ENCODE measurements at places on chromosomes 1 and 21.

- DNase-seq, result no peak
Measured at GRCh38 chr1:153679337-153680119, 1.0 kb downstream of the NPR1 start.

- DNase-seq, result no peak
Measured at GRCh38 chr1:218557731-218558130, 212.6 kb downstream of the TGFB2 start.

DNA sequence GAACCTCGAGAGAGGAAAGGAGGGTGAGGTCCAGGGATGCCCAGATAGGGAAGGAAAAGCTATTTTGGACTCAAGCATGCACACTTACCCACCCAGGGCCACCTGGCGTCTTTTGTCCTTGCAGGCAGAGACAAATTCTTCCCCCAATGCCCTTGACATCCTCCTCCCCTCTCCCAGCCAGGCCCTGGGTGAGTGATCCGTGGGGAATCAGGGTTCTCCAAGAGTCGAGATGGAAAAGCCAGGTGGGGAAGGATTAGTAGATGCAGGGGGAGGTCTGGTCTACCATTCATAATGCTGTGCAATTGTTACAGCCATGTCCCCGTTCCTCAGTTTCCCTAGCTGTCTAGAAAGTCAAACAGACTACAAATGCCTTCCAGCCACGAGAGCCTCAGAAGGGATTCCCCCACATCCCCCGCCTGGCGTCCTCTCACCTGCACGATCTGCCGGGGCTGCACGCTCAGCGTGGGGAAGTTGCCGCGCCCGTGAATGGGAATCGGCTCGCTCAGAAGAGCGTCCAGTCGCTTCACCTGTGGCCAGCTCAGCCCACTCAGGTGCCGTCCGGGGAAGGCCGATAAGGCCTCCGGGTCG is 580 bp downstream of the TENT5B start:
- DNase-seq, result no peak

DNA sequence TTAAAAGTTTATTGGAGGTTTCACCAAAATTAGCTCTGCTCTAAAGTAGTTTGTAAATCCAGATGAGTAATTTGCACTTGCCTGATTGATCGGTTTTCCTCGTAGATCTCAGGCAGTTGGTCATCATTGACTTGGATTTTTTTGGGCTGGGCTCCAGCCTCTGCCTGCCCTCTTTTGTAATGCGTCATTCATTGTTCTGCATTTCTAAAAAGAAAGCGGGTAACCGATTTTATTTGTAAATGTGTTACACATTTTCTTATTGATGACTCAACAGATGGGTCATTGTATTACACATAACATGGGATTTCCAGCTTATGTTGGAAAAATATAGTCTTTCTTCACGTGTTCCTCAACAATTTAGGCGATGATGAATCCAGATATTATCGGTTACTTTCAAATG is 5.5 kb downstream of the ETS2 start:
- DNase-seq, result peak; percentile 89

DNA sequence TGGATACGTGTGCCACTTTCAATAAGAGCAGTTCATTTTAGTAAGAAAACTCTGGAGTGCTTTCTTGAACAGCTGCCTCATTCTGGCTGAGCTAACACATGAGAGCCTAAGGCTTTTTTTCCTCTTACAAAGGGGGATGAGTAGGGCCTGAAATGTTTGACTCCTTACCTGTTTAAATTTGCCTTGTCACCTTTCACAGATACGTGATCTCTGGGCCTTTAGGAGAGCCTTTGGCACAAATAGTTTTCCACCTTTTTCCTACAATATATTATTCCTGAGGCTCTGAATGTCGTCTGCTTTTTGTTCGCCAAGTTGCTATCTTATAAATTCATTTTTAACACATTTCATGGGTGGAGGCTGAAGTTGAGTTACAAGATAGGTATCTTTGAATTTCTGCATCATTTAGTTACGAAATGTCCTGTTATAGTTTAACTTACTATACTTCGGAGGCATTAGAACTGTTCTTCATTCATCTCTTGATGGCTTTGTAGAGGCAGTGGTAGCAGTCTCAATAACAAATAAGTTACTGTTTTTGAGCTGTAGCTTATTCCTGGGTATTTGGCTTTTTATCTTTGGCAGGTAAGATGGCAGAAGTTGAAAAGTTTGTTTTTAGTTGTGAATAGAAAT is 17.2 kb downstream of the UBAP2L start:
- DNase-seq, result no peak

- peak; percentile 99 for DNase-seq
Measured at GRCh38 chr1:85330711-85331290, 54.4 kb upstream of the BCL10 start.

- peak; percentile 52 for DNase-seq
Measured at GRCh38 chr21:35850029-35850428, 210.3 kb downstream of the SETD4 start.

DNA sequence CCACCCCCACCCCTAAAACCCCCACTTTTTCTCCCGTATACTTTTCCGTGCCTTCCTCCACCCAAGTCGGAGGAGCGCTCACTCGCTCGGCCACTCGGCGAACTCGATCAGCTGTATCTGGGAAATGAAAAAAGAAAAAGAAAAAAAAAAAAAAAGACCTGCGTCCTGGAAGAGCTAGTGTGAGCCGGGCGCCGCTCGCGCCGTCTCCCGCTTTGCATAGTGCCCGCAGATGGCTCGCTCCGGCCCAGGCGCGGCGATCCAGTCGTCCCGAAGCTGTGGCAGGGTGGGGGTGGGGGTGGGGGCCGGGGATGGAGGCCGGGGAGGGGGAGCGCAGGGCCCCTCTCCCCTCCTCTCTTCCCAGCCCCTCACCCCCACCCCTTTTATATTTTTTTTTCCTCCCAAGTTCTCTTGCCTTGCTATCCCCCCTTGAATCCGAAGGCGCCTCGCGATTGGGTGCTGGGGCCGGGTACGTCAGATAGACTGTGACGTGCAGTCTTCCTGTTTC is 299 bp upstream of the PROX1 start:
- DNase-seq, result no peak

- DNase-seq, result no peak
Measured at GRCh38 chr1:60035921-60036320, 37.6 kb downstream of the C1orf87 start.

DNA sequence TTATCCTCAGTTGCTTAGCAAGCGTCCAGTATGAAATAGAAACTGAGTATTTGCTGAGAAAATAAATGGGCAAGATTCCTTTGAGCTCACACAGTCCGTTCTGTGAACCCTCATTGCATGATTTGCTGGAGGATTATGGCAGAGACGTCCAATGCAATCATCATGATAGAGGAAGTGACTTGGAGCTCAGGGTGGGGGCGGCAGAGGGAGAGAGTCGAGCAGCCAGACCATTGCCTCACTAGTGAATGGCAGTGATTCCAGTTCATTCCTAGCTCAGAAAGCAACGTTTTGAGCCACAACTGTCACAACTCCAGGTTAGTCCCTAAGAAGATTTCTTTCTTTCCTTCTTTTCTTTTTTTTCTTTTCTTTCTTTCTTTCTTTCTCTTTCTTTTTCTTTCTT is 27.5 kb upstream of the COL9A2 start:
- DNase-seq, result peak; percentile 65

- DNase-seq, result no peak
Measured at GRCh38 chr1:10979483-10979920, 33.0 kb upstream of the TARDBP start.

- DNase-seq, result no peak
Measured at GRCh38 chr21:36186506-36187399, 30.1 kb downstream of the DOP1B start.

DNA sequence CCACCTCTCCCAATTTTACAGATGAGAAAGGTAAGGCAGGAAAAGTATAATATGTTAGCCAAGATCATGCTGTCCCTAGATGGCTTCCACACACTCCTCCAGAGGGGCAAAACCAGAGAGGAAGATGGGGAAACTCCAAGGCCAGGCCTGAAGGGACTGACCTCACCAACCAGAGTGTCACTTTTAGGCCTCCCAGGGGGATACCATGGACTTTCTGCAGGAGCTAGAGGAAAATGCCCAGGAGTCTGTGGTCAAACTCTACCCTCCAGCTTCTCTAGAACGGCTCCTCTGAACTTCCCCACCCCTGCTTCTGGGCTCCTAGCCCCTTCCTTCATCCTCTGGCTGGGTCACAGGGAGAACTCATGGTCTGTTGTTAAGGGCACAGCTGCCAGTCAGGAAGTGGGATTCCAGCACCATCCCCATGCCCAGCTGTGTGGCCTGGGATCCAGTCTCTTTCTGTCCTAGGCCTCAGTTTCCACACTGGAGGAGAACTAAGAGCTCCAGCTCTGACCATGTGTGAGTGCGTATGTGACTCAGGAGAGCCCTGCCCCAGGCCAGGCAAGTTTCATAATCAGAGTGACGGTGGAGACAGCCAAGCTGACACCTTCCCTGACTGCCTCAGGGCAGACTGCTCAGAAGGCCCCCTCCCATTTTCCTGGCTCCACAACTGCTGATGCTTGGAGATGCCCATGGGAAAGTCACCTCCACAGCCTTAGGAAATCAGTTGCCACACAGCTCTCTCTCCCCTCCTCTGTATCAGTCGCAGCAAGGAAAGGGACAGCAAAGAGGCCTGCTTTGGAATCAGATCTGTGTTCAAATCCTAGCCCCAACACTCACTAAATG is 1.9 kb downstream of the IGSF8 start:
- peak; percentile 14 for DNase-seq

GRCh38 chr1:185632659-185633423 is 101.3 kb upstream of the HMCN1 start:
- DNase-seq, result peak; percentile 89

DNA sequence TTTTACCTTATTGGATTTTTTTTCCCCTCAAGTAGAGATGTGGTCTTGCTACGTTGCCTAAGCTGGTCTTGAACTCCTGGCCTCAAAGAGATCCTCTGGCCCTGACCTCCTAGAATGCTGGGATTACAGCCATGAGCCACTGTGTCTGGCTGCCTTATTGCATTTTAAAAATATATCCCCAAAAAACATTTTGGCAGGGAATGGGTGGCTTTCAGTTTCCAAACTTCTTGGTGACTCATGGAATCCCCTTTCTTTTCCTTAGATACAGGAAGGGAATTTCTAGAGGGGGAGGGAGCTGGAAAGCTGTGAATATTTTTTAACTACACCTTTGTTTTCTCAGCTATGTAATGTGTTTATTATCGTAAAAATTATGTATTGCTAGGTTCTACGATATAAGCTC is 73.3 kb downstream of the SNRPE start:
- peak; percentile 11 for DNase-seq

DNA sequence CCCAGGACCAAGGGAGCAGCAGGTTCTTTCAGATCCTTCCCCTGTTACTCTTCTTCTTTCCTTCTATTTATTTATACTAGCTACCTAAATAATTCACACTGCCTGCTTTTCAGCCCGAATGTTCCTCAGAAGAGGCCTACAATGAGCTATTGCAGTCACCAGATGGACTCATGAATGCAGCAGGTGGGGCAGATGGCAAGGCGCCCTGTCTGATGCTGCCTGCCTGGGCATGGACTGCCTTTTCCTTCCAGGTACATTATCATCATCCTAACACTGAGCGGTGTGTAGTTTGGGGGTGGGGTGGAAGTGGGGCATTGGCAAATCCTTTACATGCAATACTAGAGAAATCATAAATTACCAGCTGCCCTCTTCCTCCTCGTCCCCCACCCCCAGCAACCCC is 17.6 kb downstream of the ESRRG start:
- no peak for DNase-seq

- DNase-seq, result no peak
Measured at GRCh38 chr1:185661971-185662370, 72.2 kb upstream of the HMCN1 start.

- DNase-seq, result peak; percentile 97
Measured at GRCh38 chr1:168623003-168623828, 46.8 kb downstream of the XCL1 start.

- DNase-seq, result no peak
Measured at GRCh38 chr1:1941868-1942752, 23.0 kb upstream of the TMEM52 start.

DNA sequence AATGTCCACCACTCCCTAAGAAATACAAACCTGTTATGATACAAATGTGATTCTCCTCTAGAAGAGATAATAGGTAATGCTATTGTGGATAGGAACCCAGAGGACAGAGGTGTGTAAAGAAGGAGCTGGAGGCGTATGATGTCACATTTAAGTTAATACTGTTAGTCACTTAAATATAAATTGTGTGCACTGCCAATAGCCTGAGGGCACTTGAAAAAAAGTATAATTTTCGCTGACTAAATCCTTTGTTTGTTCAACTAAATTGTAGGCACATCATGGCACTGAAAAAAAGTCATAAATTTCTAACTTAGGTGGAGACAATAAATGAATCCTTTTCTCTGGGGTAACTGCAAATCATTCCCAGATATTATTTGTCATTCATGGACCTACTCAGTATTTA is 4.4 kb downstream of the RCSD1 start:
- DNase-seq, result no peak

DNA sequence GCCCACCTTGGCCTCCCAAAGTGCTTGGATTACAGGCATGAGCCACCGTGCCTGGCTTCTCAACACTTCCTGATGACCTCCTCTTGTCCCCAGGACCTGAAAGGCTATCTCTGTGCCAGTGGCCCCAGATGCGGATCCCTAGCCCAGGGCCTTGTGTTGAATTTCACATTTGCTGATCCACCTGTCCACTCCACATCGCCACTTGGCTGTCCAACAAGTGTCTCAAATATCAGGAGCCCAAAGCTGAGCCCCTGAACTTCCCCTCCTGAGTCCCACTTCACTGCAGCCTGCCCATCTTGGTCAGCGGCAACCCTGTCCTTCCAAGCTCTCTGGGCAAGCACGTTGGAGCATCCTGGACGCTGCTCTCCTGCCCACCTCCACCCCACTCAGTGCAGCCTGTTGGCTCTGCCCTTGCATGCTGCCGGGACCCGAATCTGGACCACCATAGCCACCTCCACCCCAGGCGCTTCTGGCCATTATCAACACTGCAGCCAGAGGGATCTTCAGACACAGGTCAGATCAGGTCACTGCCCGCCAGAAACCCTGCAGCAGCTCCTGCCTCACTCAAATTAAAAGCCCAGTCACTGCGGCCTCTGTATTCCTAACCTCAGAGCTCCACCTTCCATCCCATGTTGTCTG is 352.5 kb upstream of the VAMP3 start:
- DNase-seq, result no peak

DNA sequence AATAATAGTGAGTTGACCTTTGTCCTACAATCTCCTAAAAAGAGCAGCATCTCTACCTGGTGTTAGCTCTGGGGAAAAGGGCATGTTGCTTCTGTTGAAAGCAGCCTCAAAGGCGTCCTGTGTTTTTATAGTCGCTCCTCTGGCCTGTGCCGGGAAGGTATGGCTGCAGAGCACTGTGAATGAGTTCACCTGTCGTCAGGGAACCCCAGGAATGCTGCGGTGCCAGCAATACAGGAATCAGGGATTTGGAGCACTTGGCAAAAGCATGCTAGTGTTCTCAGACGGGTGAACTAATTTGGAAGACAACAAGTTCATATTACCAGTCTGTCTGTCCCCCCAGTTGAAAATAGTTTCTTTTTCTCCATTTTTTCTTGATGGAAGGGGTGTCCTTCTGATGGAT is 60.3 kb upstream of the PGD start:
- DNase-seq, result no peak

GRCh38 chr1:12604114-12604874 is 13.7 kb downstream of the DHRS3 start:
- peak; percentile 95 for DNase-seq

DNA sequence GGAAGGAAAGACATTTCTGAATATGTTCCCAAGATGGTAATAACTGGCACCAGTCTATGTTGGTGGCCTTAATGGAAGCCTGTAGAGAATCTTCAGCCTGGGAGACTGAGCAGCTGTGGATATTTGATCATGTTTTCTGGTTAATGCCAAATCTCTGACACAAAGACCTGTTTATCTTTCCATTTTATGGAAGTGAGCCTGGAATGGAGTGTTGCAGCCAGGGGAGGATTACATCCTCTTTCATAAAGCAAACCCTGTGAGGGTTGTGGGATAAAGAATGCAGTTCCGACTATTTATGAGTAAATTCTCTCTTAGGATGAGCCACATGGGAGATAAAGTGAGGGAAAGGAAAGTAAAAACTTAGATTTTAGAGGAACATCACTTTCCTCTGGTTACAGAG is 144.1 kb downstream of the PCP4 start:
- DNase-seq, result no peak

Measured in fibroblast of lung (primary cell).